ENCODE measurements at places on chromosomes 5 and 9. TPM values are rescaled to one million over a fixed set of nuclear protein-coding genes. Genes with fewer than 3 reads are reported as not detected.

- DNase-seq: no peak
These were observed 239.6 kb downstream of the KDM4C start for GRCh38 chr9:6997330-6997729.

DNA sequence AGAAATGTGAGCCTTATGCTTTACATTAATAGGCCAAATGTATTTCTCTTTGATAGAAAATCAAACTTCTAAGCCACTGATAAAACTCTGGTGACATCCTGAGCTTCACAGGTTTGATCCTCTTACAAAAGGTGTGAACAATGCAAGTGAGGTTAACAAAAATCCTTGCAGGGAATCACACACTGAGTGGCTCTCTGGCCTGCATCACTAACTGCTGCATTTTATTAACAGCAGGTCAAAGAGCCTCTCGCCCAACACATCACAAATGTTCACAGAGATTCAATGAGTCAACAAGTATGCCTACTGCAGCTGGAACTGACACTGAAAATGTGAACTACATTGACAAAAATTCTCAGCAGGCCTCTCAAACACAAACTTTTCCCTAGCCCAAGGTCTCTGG, 122.3 kb downstream of the SEMA5A start:
- no peak for DNase-seq

The OLFM1 gene
- total RNA-seq: 3.6 TPM

- no peak for DNase-seq
These were observed 49.8 kb downstream of the PIK3R1 start for GRCh38 chr5:68265347-68265746.

DNA sequence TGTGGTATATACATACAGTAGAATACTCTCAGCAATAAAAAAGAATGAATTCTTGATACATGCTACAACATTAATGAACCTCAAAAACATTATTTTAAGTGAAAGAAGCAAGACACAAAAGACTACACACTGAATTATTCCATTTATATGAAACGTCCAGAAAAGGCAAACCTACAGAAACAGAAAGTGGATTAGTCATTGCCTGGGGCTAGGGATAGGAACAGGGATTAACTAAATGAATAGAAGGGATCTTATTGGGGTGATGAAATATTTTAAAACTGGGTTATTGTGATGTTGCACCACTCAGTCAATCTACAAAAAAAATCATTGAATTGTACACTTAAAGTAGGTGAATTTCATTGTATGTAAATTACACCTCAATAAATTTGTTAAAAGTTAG, 326.7 kb downstream of the PIK3R1 start:
- DNase-seq: no peak

DNA sequence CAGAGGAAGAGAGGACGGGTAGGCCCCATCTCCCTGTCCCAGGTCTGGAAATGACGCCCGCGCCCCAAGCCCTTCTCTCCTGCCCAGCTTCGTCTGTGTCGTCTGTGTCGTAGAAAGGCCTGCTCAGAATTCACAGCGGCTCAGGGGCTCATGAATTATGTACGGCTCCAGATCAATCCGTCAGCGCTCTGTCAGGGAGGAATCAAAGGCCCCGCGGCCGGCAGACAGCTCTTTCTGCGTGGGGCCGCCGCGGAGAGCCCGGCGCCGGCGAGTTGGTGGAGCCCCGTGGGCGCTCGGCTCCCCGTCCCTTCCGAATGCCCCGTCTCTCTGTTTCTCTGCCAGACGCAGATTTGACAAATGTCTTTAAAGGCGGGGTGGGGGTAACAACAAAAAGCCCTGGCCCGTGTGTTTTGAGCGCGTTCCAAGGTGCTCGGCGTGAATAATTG, 83.8 kb upstream of the RAPGEF1 start:
- DNase-seq: no peak

- no peak for DNase-seq
These were observed 8.7 kb upstream of the CAPSL start for GRCh38 chr5:35947085-35947484.

DNA sequence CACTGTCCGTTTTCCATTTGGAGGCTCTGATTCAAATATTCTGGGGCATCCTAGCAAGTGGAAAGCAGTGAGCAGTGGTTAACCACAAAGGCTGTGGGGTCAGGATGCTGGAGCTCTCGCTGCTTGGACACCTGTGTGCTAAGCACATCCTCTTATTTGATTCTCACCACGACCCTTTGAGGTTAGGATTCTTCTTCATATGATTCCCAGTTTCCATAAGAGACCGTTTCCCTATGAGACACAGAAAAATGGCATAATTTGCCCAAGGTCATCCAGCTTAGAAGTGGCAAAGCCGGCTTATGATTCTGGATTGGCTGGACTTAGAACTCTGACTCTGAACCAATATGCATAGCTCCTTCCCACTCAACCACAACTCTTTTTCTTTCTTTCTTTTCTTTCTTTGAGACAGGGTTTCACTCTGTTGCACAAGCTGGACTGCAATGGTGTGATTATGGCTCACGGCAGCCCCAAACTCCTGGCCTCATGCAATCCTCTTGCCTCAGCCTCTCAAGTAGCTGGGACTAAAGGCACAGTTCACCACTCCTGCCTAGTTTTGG, 207.7 kb downstream of the TTLL11 start:
- DNase-seq: no peak

All from umbilical cord (tissue), 2 donors.